ENCODE measurements at places on chromosomes 5 and 9. TPM values are rescaled to one million over a fixed set of nuclear protein-coding genes. Genes with fewer than 3 reads are reported as not detected.

DNA sequence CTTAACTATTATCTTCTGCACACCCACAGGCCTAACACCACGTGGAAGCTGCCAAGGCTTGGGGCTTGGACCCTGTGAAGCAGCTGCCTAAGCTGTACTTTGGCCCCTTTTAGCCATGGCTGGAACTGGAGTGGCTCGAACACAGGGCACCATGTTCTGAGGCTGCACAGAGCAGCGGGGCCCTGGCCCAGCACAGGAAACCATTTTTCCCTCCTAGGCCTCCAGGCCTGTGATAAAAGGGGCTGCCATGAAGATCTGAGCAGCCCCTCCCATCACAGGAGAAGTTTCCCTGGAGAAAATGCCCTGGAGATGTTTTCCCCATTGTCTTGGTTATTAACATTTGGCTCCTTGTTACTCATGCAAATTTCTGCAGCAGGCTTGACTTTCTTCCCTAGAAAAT, 126.3 kb downstream of the MELK start:
- DNase-seq, result no peak

GRCh38 chr9:32385152-32385884, 875 bp downstream of the ACO1 start:
- no peak for DNase-seq

GRCh38 chr9:116697887-116698286, 10.8 kb downstream of the TRIM32 start:
- DNase-seq, result no peak

DNA sequence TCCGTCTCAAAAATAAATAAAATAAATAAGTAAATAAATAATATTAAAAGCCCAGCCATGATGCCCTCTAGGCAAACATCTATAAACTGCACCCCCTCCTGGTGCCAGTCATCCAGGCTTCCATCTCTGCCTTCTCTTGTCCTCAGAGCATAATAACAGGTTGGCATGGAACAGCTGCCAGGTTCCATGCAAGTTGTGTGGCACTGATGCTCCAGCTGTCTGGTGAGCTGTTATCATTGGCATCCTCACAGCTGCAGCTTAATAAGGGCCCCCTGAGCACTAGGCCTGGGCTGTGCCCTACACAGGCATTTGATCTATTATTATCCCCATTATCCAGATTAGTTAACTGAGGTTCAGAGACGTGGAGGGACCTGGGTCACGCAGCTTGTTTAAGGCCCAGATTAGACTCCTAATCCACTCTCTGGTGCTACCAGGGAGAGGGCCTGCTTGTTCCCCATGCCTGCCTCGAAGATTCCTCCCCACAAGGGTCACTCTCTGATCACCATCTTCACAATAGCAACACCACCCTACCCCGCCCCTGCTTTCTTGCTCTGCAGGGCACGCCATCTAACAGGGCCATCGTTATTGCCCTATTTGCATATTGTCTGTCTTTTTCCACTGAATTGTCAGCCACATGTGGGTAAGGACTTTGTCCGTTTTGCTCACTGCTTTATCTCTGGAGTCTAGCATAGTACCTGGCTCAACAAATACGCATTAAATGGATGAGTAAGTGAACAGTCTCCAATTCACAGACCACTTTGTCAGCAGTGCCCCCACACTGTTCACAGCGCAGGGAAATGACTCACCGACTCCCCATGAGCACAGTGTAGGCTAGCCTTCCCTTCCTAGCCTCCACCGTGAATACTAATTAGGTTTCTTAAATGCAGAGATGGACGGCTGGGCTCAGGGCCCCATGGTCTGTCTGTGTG, 1.5 kb upstream of the DNM1 start:
- DNase-seq, result no peak

- DNase-seq, result no peak
Measured at GRCh38 chr9:11702548-11702947, 990.6 kb upstream of the TYRP1 start.

DNA sequence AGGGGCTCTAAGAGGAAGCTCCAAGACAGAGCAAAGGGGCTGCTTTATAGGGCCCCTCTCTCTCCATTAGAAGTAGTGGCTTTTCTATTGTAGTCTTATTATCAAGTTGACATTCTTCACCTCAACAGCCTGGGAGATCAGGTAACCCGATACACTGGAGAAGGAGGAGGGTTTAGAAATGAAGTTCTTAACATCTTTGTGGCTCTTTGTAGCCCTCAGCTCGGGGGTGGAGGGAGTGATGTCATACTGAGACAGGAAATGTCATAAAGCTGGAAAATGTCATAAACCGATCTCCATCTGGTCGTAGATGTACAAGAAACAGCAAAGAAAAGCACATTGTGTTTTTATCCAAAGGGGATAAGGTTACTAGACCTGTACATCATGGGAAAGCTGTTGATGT, 17.9 kb downstream of the PDZD2 start:
- DNase-seq, result no peak

GRCh38 chr9:81543695-81544094, 145.7 kb downstream of the TLE1 start:
- DNase-seq, result no peak

DNA sequence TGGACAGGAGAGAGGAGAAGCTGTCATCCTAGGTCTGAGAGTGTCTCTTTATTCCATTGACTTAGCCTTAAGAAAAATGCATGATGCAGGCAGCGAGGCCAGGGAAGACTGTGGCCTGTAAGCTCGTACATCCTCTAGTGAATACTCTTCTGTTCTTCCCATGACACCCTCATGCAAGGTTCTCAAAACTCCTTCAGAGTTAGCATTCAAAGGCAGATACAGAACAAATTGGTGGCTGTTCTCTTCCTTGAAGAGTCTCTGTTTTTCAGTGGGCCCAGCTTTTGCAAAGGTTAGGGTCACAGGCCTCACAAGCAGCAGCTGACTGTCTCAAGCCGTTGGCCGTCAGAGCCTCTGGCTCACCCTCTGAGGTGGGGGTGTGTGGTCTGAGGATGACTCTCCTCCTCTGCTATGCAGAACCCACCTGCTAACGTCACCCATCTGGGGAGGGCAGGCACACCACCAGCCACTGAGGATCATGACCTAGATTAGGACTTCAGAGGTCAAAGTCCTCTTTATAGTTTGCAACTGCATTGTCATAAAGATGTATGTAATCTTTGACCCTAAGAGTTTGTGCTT, 15.1 kb downstream of the ADCY2 start:
- DNase-seq, result no peak

DNA sequence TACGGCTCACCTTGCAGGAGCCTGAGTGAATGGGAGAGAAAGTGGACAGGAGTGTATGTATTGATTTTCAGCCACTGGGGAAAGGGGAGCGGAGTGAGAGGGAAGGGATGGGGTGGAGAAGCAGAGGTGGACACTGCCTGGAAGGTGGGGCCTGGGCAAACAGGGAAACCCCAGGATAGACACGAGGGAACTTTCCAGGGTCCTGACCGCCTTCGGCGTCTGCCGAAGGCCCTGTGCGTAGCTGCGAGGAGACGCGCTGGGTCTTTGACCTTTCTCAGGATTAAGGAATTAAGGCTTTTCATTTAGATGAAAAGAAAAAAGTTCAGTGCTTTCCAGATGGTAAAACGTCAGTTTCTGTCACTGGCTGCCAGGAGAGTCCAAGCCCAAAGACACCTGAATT, 134.6 kb upstream of the RAPGEF1 start:
- no peak for DNase-seq

DNA sequence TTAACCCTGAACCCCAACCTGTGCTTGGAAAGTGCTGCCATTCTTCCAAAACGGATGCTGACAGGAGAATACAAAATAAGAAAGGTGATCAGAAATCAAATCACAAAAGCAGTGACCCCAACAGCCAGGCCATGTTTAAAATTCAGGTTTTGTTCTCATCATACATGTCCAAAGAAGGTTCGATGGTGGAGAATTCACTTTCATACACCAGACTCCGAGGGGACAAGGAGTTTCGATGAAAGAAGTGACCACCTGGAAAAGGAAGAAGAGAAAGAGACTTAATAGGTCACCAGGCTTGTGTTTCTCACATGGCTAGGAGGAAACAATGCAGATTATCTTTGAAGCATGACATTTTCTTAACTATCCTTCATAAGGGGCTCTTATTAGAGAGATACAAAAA, 12.5 kb upstream of the TBC1D9B start:
- DNase-seq, result no peak

DNA sequence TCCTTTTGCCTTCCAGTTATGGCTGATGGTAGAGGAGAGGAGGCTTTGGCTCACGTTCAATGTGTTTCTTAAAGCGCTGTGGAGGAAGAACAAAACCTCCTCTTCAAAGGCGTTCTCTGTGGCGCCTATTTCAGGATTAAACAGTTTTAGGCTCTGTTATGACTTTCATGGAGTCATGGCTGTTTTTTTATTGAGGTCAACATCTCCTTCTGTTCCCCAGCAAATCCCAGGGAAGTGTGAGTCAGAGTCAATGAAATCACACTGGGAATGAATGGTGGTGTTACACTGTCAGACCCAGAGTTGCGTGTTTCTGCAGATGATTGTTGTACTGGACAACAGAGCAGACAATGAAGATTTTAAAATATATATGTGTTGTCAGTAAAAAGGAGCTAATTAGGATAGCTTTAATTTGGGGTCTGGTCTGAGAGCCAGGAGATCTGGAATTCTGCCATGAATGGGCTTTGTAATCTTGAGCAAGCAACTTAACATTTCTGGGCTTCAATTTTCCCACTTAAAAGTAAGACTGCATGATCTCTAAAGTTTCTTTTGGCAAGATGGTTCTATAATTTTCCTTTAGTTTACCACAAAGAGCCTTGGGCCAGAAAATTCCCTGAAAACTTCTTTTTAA, 240.7 kb downstream of the CSNK1G3 start:
- DNase-seq, result no peak

DNA sequence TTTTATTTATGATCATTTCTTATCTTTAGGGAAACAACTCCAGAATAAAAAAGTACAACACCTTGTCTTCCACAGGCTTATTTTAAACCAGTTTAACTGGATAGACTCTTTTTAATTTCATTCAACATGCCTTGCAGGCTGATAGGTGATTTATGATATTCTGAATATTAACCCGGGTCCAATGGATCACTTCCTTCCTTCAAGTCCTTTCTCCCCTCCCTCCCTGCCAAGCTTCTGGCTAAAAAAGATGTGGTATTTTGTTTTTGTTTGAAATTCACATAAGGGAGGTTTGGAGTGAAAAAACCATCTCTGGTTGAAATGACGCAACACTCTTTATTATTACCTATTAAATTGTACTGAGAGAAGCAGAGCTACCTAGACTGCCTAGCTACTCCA, 265.3 kb downstream of the MLLT3 start:
- no peak for DNase-seq

- no peak for DNase-seq
Measured at GRCh38 chr5:106312360-106312759, 1358.4 kb downstream of the EFNA5 start.

DNA sequence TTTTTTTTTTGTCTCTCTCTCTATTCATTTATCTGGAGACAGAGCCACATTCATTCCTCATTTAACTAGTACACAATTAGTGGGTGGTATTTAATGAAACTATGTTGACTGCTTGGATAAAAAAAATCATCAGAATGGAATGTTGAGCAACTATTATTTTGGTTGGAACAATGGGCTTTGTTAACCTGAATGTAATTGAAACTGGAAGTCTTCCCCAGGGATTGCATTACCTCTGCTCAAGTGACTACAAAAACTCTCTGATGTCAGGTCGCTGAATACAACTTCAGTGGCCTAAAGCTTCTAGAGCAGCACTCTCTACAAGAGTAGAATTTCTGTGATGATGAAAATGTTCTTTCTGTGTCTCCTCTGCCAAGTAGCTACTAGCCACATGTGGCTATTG, 295.8 kb downstream of the DEPDC1B start:
- no peak for DNase-seq

GRCh38 chr5:35777358-35778087, 79.2 kb upstream of the IL7R start:
- peak; percentile 47 for DNase-seq

- peak; percentile 64 for DNase-seq
Measured at GRCh38 chr9:3467593-3468219, 58.1 kb downstream of the RFX3 start.

DNA sequence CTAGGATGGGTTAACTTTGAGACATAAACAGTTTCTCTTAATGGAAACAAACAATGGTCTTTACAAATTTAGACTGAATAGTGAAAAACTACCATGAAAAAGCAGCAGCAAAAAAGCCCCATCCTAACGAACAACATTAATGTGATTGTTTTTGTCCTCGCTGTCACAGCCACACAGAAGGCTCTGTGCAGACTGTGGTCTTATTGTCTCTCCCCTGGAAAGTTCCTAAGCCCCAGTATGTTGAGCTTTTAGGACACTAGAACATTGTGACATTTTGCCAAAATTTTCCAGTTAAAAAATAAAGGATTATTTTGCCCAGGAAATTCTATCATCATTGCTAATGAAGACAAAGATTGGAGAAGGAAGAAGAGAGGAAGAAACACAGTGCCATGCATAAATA, 12.6 kb upstream of the SOWAHA start:
- DNase-seq, result no peak

GRCh38 chr5:1410156-1411014, 34.9 kb downstream of the SLC6A3 start:
- DNase-seq, result no peak

DNA sequence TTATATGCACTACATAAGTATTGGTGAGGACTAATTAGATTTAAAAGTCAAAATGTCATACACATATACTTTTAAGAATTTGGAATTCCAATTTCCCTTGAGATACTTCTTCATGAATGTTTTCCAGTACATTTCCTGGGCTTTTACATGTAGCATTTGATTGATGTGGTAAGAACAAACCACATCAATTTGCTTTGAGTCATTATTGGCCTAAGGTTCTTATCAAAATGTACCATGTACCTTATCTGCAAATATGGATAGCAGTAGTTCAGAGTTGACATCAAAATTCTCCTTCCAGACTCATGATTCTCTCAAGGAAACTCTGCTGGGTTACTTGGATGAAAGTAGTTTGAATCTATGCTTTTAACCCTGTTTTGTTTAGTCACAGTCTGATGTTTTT, 2.5 kb downstream of the CAST start:
- DNase-seq, result no peak

DNA sequence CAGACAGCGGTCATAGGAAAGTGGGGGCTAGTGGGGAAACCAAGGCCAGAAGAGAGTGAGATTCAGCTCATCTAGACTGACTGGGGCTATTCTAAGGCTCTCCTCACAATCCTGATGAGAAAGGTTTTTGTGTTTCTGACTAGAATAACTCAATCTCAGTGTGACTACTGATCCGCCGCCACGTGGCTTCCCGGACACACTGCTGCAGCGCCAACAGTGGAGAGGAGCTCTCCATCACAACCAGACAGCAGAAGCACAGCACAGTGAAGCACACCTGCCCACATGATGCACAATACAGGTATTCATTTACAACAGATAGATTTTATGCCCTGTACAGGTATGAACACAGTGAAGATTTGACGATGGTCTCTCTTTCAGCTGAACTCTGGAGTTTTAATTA, 25.4 kb downstream of the NREP start:
- no peak for DNase-seq

FST gene
- total RNA-seq, result 111 TPM

SCGB3A2 gene
- total RNA-seq, result 62.5 TPM

SPATA31C1 gene
- 0.15 TPM for total RNA-seq

ADGRV1 gene
- total RNA-seq, result 55.4 TPM

SLIT3 gene
- total RNA-seq, result 0.75 TPM

ANKRD18B gene
- 10.6 TPM for total RNA-seq

ROPN1L gene
- 0.37 TPM for total RNA-seq

TSSK1B gene
- total RNA-seq, result not detected

Measured in H9 (cell line).